ENCODE measurements at places on chromosomes 7 and 10.

GRCh38 chr10:101687071-101687658, 7.8 kb downstream of the FBXW4 start:
- DNase-seq = no peak

- no peak for DNase-seq
Measured at GRCh38 chr10:121788115-121788514, 139.7 kb downstream of the ATE1 start.

DNA sequence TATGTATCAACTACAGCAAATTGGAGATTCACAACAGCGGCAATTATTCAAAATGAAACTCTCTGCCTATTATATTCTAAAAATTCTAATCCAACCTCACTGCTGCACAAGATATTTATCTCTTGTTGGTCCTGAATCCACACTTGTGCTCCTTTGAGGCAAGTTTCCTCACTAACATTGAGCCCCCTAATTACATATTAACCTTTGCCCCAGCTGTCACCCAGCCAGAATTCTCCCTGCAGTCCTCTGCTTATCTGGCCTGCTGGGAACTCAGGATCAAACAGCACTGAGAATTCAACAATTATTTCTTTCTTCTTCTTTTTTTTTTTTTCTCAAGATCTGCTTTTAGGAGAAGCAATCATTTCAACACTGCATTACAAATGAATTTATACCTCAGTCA, 21.5 kb upstream of the PLAC9 start:
- DNase-seq = no peak

DNA sequence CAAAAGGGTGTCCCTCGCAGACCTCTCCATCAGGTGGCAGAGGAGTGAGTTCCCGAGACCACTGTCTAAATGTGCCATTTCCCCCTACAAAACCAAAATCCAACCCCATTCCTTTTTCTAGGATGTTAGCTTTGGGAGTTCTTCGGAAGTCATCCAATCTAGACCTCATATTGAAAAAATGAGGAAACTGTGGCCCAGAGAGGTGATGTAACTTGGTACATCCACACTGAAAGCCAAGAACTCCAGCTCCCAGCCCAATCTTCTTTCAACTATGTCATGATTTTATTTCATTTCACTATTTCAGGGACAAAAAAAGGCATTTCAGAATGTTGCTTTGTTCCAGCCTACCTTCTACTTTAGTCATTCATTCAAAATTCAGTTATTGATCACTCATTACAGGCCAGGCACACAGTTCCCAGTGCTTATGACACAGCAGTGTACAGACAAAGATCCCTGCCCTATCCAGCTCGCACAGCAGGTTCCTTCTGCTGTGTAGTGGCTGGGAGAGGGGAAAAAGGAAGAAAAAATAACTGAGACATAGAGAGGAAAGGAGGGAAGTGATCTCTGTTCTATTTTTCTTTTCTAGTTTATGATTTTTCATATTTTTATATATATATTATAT, 35.8 kb downstream of the SCRN1 start:
- DNase-seq = no peak

- DNase-seq = no peak
Measured at GRCh38 chr7:49023345-49024328, 99.3 kb downstream of the CDC14C start.

- no peak for DNase-seq
Measured at GRCh38 chr10:30813872-30814481, 184.4 kb upstream of the LYZL2 start.

- DNase-seq = no peak
Measured at GRCh38 chr7:141585592-141586510, 34.6 kb downstream of the AGK start.

GRCh38 chr10:14466257-14466656, 135.5 kb upstream of the FRMD4A start:
- no peak for DNase-seq

DNA sequence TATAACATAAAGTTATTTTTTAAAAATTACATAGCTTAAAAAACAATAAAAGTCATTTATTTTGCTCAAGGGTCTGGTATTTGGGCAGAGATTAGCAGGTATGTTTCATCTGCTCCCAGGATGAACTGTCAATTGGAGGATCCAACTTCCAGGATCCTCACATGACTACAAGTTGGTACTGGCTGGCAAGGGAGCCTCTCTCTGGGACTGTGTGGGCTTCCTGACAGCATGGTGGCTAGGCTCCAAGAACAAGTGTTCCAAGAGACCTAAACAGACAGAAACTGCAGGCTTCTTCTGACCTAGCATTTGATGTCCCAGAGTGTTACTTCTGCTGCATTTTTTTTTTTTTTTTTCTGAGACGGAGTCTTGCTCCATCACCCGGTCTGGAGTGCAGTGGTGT, 107.2 kb downstream of the AVL9 start:
- DNase-seq = no peak

DNA sequence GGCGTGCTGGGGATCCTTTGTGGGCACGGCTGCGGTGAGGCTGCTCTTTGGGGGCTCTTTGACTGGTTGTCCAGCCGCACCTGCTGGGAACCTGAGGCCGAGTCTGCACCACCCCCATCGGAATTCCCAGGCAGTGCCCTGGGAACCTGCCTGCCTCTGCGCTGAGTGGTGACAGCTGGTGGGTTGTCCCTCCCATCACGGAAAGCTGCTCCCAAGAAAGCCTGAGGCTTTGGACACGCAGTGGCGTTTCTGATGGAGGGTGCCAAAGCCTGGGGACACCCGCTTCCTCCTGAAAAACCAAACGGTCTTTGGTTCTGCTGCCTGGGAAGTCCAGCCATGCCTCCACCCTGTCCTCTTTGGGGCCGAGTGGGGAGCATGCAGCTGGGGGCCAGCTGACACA, 21.4 kb upstream of the SHH start:
- no peak for DNase-seq

GRCh38 chr10:4440260-4440659, 385.7 kb upstream of the AKR1E2 start:
- DNase-seq = no peak

- DNase-seq = no peak
Measured at GRCh38 chr10:72328829-72329204, 25.9 kb downstream of the DNAJB12 start.

- no peak for DNase-seq
Measured at GRCh38 chr10:89371079-89371478, 6.8 kb upstream of the IFIT1B start.

DNA sequence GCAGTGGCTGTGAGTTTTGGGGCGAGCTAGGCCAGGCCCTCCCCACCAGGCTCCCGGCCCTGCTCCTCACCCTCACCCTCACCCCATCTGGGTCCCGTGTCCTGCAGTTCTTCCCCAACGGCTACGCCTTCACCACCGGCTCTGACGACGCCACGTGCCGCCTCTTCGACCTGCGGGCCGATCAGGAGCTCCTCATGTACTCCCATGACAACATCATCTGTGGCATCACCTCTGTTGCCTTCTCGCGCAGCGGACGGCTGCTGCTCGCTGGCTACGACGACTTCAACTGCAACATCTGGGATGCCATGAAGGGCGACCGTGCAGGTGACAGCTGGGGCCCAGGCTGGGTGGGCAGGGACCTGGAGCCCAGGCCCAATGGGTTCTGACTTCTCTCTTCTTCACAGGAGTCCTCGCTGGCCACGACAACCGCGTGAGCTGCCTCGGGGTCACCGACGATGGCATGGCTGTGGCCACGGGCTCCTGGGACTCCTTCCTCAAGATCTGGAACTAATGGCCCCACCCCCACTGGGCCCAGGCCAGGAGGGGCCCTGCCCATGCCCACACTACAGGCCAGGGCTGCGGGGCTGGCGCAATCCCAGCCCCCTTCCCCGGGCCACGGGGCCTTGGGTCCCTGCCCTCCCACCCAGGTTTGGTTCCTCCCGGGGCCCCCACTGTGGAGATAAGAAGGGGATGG, 4.9 kb downstream of the GNB2 start:
- DNase-seq = no peak

GRCh38 chr7:158812684-158813083, 16.6 kb downstream of the ESYT2 start:
- DNase-seq = no peak

DNA sequence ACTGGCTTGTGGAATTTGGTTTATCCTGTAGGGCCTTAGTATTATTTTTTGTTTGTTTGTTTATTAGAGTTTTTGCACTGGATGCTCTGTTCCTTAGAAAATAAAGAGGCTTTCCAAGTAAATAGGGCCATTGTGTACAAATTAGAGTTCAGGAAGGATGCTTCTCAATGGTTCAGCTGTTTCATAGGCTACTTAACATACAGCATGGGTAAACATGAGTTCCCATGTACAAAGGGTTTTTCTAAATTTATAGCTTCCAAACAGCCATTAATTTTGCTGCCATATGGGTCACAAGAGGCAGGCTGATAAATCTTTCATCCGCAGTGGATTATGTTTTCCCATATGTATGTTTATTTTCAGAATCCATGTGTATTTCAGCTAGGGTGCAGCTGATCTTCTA, 121.6 kb upstream of the WDR11 start:
- no peak for DNase-seq

- no peak for DNase-seq
Measured at GRCh38 chr7:1026721-1027161, 17.6 kb upstream of the GPR146 start.

- no peak for DNase-seq
Measured at GRCh38 chr10:25820472-25820871, 113.6 kb upstream of the MYO3A start.

DNA sequence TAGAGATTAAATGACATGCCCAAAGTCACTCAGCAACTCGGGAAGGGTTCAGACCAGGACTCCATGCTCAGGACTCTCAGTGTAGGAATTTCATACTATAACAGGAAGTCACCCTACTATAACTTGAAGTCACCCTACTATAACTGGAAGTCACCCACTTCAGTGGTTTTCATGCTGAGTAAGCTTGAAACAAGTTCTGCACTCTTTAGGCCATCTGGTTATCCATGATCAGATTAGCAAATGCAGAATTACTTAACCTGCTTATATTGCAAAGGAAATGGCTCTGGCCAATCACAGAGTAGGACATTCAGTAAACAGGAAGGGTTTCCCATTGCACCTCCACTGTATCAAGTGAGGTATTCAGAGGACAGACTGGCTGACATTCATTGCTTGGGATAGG, 1240.4 kb downstream of the GATA3 start:
- no peak for DNase-seq

DNA sequence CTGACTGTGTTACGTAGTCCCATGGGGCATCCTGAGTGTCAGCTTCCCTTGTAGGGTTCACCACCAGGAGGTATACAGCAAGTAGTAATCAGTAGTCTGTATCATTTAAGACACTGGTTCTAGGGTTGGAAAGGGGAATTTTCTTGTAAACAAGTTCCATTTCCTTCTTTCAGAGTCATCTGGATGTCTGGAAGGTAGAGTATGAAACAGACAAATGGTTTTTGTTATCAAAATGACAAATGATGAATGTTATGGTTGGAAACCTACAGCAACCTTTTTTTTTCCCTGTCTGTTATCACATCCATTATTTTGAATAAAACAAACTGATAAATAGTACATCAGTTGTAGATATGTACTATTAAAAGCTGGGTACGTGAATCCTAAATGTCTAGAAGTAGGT, 19.1 kb downstream of the SEMA3A start:
- DNase-seq = no peak

DNA sequence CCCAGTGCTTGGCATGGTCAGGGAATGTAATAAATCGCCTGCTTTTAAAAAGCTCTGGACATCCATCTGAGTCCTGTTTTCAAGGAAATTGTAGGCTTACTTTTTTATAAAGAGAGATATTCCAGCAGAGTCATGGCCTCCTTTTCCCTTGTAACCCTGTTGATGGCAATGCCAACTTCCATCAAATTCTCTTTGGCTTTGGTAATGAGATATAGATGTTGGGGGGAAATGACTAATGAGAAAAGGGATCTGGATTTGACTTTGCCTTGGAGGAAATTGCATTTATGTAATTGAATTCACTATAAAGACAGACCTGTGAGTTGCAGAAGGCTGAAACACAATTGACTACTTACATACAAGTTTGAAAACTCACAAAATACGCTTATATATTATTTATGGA, 347.5 kb downstream of the GPR158 start:
- DNase-seq = no peak

DNA sequence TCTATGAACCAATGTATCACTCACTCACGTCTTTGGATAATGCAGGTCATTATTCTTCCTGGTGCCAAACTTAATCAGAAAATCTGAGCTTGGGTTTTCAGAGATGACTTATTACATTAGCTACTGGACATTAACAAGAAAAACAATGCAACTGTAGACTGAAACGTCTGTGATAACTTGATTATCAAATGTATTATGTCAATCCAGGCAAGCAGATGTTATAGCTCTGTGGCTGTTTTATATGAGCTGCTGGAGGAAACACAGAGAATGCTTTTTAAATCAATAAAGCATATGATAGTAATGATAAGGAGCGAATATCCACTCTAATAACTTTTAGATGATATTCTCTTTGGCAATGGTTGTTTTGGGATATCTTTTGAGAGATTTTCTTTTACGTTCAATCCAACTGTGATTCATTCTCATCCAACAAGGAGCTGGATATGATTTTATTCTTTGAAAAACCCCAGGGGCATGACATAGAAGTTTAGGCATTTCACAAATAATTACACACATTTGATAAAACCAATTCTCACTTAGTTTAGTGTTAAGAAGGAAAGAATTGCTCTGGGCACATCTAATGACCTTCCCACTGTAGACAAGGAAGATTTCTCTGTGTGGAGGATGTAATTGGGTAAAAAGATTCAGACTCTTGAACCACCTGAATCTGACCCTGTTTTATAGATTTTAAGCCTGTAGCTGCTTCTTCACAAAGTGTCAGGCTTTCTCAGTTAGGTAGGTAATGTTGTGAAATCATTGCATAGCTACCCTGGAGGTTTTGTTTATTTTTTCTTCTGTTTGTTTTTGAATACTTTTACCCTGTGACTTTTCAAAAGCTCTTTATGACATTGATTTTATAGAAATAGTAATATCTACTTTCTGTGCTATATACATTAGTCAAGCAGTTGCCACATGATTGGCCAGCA, 1124.7 kb downstream of the DNAJB9 start:
- DNase-seq = no peak

GRCh38 chr10:75772153-75772887, 340.9 kb downstream of the LRMDA start:
- no peak for DNase-seq

DNA sequence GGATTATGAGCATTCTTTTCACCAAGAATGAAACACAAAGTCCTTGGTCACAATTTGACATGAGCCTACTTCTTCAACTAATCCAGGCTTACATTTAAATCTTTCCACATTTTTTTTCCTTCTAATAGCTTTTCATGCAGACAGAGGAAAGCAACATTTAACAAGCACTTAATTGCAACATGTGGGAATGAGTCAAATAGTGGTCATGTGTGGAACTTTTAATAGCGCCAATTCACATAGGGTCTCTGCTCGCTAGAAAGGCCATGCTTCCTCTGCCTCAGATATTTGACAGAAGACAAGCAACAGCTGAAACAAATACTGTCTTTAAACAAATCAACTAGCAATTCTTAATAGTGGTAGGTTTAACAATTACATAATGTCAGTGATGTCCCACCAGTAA, 285.9 kb upstream of the ETV1 start:
- no peak for DNase-seq

DNA sequence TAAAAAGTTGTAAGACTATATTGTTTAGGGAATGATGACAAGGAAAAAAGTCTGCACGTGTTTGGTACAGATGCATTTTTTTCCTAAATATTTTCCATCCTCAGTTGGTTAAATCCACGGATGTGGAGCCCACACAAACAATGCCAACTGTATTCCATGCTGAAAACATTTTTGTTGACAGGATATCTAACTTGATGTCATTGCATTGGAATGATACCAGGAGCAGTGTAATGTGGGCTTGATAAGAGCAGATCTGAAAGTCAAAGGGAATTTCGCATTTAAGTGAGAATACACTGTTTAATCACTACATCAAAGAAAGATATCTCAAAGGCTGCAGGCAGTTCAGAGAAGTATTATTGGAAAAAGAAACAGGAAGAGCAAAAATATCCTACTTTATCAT, 49.5 kb upstream of the TMEM140 start:
- DNase-seq = no peak

GRCh38 chr10:554182-554848, 135.2 kb downstream of the DIP2C start:
- no peak for DNase-seq
